Vagina (tissue), 2 donors: ENCODE measurements at places on chromosomes 4 and X.

DNA sequence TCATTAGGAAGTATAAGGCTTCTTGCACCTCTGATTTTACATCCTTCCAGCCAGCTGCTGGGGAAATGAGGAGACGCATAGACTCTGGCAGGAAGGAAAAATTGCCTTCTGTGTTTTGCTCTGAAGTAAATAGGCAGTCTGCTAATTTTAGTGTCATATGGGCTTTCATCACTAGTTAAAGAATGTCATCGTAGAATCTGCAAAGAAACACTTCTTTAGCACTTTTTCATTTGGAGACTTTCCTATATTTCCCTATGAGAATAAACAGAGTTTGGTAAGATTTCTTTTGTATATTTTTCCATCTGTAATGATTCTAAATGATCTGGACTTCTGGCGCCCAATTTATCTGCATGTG, 3.3 kb downstream of the ADGRL3 start:
- DNase-seq, result no peak

- DNase-seq, result no peak
Observed at GRCh38 chrX:110448459-110448858, 89.8 kb downstream of the RTL9 start.

DNA sequence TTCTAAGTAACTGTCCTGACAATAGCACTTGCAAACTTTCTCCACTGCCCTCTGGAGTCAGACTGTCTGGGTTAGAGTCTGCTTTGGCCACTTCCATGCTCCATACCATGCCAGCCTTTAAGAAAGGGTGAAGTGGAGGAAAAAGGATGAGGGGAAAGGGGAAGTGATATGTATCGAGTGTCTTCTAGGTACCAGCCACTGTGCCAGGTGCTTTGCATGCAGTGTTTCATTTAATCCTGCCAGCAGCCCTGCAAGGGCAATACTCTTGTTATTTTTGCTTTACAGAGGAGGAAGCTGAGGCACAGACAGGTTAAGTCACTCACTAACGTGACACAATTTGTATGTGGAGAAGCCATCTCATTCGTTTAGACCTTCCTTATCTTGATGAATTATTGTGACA, 55.6 kb downstream of the RTL9 start:
- no peak for DNase-seq

GRCh38 chr4:118340109-118340508, 12.7 kb downstream of the PRSS12 start:
- no peak for DNase-seq

- DNase-seq, result no peak
Observed at GRCh38 chr4:156677131-156677531, 294.5 kb downstream of the PDGFC start.

DNA sequence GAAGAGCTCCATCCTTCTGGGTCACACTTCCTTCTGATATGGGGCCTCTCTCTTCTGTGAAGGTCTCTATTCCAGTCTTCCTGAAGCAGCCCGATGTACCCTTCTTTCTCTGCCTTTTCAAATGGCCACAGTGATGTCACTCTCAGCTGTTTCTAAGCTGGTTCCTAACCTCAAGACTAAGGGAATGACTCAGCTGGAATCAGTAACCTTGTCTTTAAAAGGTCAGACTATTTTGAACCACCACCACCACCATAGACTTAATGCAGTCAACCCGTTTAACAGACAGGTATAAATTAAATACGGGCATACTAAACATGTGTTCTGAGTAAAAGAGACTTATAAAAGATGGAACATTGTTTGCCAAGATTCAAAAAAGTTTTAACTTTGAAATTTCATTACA, 121.0 kb downstream of the PPA2 start:
- DNase-seq, result no peak
